ENCODE measurements at places on chromosomes 3 and 15.
A peak's percentile ranks its signal among the peaks of the same experiment; 100 is the strongest.

DNA sequence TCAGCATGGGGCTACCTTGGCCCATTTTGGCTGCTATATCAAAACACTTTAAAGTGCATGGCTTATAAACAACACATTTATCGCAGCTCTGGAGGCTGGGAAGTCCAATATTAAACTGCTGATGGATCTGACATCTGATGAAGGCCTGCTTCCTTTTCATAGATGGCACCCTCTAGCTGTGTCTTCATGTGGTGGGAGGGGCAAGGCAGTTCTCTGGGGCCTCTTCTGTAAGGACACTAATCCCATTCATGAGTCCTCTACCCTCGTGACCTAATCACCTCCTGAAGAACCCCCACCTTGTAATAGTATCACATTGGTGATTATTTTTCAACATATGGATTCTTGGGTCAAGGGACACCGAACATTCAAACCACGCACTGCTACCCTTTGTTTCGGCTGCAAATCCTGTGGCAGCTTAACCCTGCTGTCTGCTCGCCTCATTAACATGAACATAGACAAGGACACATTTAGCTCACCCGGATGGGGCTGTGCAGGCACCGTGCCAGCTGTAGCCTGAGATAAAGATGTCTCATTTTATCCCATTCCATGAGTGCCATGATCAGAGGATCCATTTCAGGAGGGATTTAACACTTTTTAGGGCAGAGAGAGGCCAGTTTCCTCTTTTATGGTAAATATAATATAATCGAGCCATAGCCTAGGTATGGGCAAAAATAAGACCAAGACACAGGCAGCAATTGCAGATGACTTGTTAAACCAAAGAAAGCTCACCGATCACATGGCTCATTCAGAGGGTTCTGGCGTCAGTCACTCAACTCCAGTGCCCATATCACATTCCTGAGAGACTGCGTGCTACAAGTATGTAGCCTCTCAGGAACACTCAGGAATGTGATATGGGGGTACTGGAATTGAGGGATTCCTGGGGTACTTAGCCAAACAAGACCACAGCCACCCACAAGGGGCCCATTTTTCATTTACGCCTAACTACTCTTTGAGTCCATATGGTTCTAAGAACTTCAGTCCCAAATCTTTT, 251.1 kb upstream of the ST8SIA2 start:
- peak; percentile 7 for DNase-seq

DNA sequence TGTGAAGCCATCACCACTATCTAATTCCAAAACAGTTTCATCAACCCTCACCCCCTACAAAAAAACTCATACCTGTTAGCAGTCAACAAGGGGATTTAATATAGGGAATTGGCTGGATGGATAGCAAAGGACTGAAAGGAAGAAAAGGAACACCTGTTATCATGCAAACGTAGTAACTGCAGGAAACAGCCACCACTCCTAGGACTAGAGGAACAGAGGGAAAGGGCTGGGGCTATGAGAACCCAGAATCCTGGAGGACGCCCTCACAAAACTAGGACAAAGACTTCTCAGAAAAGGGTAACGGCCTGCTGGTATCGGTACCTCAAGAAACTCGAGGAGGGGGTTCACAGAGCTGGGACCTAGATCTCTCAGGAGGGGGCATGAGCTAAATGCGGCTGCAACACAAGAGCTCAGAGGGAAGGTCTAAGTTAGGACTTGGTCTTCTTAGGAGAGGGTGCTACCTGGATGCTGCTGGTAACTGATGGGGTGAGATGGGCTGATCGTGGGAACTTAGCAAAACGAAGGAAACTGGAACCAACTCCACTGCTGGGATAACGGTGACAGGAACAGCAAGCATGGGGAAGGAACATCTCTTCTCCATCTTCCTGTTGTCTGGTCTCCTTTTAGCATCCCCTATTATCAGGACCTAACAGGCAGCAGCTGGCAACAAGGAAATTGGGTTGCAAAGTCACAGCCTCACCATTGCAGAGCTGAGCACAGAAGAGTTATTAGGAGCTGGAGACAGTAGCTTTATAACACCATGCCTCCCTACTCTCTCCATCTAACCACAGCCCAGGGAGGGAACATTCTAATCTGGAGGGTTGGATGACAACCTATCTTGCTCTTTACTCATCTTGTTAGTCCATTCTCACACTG, 147.7 kb downstream of the UACA start:
- DNase-seq = no peak

DNA sequence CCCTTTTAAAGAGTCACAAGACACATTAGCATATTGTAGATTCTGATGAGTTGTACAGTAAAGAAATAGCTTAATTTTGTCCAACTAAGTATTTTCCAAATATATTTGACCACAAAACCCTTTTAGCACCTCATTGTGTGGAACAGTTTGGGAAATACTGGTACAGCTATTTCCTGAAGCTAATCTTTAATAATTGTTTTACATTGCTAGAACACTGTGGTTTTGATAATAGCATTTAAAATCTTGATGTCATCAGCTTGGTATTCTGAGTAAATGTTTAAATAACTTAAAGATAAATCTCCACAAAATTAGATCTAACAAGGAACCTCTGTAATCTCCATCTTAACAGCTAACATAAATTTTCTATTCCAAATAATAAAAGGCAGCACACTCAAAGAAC, 140.0 kb upstream of the MLF1 start:
- peak; percentile 26 for DNase-seq

DNA sequence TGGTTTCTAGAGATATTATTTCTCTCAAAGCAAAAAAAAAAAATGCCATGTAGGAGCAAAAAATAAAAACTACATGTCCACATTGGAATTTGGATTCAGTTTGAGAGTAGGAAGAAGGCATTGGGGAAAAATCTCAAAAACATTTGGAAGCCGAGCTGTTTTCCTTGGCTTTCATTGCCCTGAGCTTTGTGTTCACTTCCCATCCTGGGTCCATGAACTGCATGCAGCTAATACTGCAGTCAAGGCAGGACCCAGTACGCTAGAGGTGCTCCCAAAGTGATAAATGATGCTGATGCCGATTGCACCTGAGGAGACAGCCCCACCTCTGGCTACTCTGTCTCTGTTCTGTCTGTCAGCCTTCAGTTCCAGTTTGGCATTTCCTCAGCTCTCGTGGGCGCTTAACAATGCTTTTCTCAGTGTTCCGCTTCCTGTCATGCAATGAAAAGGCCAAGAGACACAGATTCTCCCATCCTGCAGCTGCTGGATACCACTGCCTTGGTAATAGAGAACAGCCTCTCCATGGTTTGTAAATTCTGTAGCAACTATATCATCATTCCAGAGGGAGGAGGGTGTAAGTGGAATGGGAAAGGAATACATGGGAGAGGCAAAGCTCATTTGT, 181.8 kb downstream of the RYR3 start:
- no peak for DNase-seq

DNA sequence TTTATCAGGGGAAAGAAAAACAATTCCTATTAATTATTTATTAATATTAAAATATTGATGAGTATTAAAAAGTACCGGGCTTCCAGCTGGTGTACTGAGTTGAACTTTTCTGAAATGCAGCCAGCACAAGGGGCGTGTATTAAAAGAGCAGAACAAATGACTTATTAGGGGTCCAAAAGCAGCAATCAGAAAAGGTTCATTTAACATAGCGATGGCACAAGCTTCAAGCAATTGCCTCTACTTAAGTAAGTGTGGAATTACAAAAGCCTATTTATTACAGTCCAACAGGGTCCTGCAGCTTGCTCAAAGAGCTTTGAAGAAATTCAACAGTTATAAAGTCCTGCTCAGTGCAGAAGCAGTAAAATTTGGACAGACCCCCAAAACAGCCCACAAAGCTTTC, 285.6 kb downstream of the EPHA3 start:
- DNase-seq = no peak

GRCh38 chr15:68326711-68327354, 49.3 kb downstream of the FEM1B start:
- DNase-seq = no peak

DNA sequence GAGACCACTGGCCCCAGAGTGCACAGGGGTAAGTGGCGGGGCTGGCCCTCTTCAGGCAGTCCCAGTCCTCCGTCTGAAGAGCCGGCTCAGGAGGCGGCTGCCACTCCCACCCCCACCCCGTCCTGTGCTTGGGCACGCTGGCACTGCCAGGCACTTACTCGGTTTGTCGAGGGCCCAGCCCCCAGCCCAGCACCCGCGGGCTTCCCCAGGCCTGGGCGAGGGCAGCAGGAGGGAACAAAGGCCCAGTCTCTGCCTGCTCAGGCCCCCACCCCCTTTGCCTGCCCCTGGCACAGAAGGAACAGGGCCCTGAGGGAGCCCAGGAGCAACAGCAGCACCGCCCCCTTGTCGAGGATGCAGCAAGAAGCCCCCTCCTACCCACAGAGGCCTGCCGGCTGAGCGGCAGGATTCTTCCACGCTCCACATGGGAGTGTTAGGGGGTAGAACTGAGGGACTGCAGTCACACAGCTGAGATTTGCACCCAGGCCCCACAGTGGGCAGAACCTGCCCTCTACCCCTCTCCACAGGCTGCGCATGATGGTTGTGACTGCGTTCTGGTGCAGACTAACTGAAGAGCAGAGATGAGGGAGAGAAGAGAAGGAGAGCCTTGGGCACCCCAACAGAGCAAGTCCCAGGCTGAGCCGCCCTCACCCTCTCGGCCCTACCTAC, 8.9 kb downstream of the DUSP7 start:
- peak; percentile 61 for DNase-seq

DNA sequence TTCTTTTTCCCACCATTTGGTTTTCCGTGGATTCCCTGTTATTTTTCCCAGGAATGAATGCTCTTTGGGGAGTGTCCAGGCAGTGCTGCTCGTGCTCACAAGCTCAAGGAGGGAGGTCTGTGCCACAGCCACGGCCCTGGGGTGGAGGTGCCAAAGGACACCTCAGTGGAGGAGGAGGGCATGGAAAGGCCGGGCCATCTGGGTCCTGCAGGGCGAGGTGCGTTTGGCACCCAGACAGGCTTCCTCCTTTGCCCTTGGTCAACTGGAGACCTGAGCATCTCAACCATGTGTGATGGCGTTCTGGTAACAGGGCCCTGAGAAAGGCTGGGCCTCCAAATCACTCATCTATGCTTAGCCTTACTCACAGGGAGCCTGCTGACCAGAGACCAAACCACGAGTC, 25.4 kb downstream of the KY start:
- no peak for DNase-seq

- no peak for DNase-seq
These were observed 50.6 kb downstream of the MGLL start for GRCh38 chr3:127771746-127772145.

DNA sequence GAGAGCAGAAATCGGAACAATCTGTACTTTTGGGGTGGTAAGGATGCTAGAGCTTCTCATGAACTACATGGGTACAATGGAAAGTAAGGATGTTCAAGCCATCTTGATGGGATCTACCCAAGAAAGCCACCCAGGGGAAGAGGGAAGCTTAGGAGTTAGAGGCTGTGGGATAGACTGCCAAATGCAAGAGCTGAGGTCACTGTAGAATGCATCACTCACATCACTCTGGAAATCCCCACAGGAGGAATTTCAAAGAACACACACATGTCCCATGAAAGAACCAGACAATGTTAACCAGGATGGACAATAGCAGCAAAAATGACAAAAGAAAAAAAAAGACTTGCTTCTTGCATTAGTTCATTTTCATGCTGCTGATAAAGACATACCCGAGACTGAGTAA, 32.8 kb upstream of the UBE2E2 start:
- DNase-seq = peak; percentile 29

All from fibroblast of skin of scalp (primary cell).